Sigmoid colon (tissue), 7 donors: ENCODE measurements at places on chromosomes 7 and 10. TPM values are rescaled to one million over a fixed set of nuclear protein-coding genes. Genes with fewer than 3 reads are reported as not detected.

The CYP2C19 gene
- not detected for total RNA-seq

DNA sequence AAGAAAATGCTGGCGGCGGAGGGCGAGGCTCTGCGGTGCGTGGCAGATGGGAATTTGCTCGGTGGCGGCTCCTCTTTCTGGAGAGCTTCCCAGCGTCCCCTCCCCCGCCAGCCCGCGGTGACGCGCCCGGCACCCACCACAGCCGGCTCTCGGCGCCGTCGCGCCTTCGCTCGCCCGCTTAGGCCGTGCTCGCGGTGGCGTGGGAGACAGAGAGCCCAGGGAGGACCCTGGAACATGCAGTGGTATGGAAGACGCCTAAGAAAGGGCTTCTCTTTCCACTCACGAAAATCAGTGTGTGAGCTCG, 576 bp upstream of the CSGALNACT2 start:
- no peak for DNase-seq
- H3K27ac ChIP-seq, result peak overlapping the region; percentile 99
- no peaks in the 10 kb centered on the region for H3K36me3 ChIP-seq
- no peaks in the 10 kb centered on the region for H3K4me1 ChIP-seq

DNA sequence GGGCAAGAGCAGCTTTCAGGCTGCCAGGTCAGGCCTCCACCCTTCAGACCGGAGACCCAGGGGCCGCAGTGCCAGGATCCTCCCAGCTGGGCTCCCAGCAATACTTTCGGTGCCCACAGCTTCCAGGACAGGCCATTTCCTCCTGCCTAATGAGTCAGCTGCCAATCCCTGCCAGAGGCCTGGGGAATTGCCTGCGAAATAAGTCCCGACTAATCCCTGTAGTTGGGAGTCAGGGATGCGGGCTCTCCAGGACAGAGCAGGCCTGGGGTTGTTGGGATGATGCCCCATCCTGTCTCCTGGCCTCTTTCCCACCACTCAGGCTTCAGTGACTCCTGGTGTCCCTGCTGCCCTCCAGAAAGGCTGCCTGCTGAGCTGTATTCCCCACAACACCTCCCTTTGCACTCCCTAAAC, 143.5 kb upstream of the UNC5B start:
- no peaks in the 10 kb centered on the region for H3K4me1 ChIP-seq
- no peaks in the 10 kb centered on the region for H3K27me3 ChIP-seq
- H3K4me3 ChIP-seq, result no peak overlapping the region

DNA sequence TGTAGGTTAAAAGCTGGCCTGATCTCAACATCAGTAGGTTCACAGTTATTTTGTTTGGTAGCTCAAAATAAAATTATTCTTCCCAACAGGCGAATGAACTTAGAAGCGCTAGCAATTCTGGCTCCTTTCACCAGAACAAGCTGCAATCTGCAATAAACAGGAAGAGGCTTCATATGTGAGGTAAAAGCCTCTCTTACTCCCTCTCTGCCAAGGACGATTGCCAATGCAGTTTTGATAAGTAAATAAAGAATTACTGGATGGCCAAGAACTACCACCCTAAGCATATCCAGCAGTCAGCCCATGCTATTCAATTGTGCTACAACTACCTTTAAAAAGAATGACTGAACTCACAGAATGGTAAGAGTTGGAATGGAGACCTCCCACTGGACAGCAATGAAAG, 150.0 kb upstream of the LAMB4 start:
- DNase-seq, result no peak
- H3K36me3 ChIP-seq, result no peaks in the 10 kb centered on the region
- no peaks in the 10 kb centered on the region for H3K4me1 ChIP-seq

GRCh38 chr7:68529221-68529620, 1069.1 kb upstream of the AUTS2 start:
- no peaks in the 10 kb centered on the region for H3K27me3 ChIP-seq
- no peaks in the 10 kb centered on the region for H3K4me1 ChIP-seq
- H3K27ac ChIP-seq, result no peak overlapping the region

The LRIT1 gene
- not detected for total RNA-seq

The VGF gene
- not detected for total RNA-seq

The SLC13A1 gene
- not detected for total RNA-seq

- H3K27me3 ChIP-seq, result no peaks in the 10 kb centered on the region
- no peaks in the 10 kb centered on the region for H3K36me3 ChIP-seq
- no peaks in the 10 kb centered on the region for H3K4me1 ChIP-seq
- H3K4me3 ChIP-seq, result no peak overlapping the region
These were observed 35.0 kb downstream of the SUFU start for GRCh38 chr10:102538811-102539210.

The VIPR2 gene
- total RNA-seq, result 21.4 TPM

The SEMA4G gene
- total RNA-seq, result 1.1 TPM

- H3K4me1 ChIP-seq, result peaks cover 13% of the 10 kb centered on the region
- H3K27ac ChIP-seq, result no peak overlapping the region
- H3K4me3 ChIP-seq, result no peak overlapping the region
- H3K36me3 ChIP-seq, result no peaks in the 10 kb centered on the region
- no peak for DNase-seq
These were observed 9.2 kb downstream of the GLCCI1 start for GRCh38 chr7:7977774-7978173.

The PNLIP gene
- total RNA-seq, result not detected

GRCh38 chr7:134891696-134892678, 94.3 kb upstream of the AGBL3 start:
- peaks cover 12% of the 10 kb centered on the region for H3K36me3 ChIP-seq
- H3K27ac ChIP-seq, result peak overlapping the region; percentile 80
- H3K4me3 ChIP-seq, result peak overlapping the region; percentile 30
